Naive thymus-derived CD8-positive, alpha-beta T cell (primary cell): ENCODE measurements at places on chromosomes 12 and 14. TPM values are rescaled to one million over a fixed set of nuclear protein-coding genes. Genes with fewer than 3 reads are reported as not detected.

The HOXC11 gene
- not detected for total RNA-seq

The WNT5B gene
- not detected for total RNA-seq

The LRRC10 gene
- not detected for total RNA-seq

The REM2 gene
- 5.7 TPM for total RNA-seq

The KLRC3 gene
- total RNA-seq = 3.2 TPM
